ENCODE measurements at places on chromosomes 6 and 20.

DNA sequence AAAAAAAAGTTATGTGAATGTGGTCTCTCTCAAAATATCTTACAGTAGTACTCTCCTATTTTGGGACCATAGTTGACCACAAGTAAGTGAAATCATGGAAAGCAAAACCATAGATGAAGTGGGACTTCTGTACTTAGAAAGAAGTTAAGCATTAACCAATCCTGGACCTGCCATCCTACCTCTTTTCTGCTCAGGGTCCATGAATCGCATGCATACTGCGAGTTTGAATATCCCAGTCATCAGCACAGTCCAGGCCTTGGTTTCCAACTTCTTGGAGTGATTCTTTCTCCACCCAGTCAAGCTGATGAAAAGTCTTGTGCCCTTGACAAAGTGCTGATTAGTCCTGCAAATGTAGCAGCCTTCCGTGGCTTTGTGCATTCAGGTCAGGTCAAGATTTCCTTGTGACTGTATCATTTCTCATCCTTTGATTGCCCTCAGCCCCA lies 46.0 kb downstream of the RNF217 start:
- no peak for DNase-seq

DNA sequence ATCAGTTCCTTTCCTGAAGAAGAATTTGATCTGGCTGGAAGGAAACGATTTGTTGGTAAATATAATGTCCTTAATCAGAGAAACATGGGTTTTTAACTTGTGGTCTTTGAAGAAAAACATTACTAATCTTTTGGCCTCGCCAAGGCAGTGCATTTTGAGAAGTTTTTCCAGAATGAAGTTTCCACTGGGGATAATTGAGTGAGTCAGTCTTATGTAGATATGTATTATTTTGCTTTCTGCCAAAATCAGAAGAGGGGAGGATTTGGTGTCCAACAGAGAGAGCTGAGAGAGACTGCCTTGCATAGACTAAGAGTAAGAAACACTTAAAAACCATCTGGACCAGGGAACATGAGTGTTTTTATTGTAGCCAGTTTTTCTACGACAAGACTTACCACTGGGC lies 79.9 kb downstream of the FNDC1 start:
- DNase-seq = no peak

GRCh38 chr20:16316513-16316912 lies 256.7 kb downstream of the KIF16B start:
- DNase-seq = no peak

- no peak for DNase-seq
These were observed 2.2 kb upstream of the BTN3A2 start for GRCh38 chr6:26362836-26363220.

- DNase-seq = no peak
These were observed 41.9 kb downstream of the EDN3 start for GRCh38 chr20:59342023-59342957.

DNA sequence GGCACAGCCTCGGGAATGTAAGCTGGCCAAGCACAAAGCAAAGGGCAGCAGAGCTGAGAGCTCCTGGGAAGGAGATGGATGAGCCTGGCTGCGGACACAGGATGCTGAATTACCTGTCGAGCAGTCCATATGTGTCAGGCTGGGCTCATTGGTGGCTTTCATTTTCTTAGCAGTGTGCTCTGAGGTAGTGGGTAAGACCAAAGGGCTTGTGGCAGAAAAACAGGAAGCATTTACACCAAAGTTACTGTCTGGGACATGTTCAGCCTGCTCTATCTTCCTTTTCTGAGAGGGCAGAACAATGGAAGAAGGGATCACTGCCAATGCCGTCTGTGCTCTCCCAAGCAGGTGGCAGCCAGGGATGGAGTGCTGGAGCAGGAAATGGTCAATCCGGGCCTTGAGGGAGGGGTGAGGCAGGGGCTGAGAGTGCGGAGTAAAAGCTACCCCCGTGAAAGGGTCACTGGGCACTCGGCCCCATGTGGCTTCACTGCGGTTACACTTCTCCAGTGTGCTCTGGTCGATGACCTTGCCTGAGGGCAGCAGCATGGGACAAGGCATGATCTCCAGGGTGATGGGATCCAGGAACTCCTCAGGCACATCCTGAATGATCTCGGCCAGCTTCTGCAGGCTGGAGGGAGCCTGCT lies 36.9 kb upstream of the AVP start:
- no peak for DNase-seq

DNA sequence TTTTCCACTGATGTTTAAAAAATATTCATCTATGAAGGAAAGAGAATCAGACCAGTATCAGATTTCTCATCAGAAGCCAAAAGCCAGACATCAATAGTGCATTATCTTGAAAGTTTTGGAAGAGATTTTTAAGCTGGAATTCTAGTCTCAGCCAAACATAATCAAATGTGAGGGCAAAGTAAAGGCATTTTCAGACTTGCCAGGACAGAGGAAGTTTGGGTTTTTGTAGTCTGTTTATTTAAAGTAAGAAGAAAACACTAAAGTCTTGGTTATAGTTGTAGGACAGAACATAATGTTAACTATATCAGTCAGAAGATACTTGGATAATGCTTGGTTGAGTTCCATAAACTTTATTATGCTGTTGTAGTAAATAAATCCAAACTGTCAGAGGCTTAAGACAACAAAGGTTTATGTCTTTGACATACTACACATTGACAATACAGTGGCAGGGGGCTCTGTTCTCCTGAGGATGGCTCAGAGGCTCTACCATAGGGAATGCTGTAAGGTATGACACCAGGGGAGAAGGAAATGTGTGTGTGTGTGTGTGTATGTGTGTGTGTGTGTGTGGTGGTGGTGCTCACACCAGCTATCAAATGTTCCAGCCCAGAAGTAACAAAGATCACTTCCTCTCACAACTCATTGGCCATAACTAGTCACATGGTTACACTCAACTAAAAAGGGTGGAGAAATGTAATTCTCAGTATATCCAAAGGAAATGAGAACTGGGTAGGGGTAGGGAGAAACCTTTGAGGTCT lies 26.7 kb upstream of the YWHAB start:
- DNase-seq = no peak

GRCh38 chr6:106763361-106763760 lies 134.0 kb downstream of the QRSL1 start:
- DNase-seq = no peak

- DNase-seq = no peak
These were observed 175.1 kb upstream of the IMPG1 start for GRCh38 chr6:76247527-76247926.

- DNase-seq = no peak
These were observed 50.7 kb upstream of the TPD52L1 start for GRCh38 chr6:125102891-125103290.

DNA sequence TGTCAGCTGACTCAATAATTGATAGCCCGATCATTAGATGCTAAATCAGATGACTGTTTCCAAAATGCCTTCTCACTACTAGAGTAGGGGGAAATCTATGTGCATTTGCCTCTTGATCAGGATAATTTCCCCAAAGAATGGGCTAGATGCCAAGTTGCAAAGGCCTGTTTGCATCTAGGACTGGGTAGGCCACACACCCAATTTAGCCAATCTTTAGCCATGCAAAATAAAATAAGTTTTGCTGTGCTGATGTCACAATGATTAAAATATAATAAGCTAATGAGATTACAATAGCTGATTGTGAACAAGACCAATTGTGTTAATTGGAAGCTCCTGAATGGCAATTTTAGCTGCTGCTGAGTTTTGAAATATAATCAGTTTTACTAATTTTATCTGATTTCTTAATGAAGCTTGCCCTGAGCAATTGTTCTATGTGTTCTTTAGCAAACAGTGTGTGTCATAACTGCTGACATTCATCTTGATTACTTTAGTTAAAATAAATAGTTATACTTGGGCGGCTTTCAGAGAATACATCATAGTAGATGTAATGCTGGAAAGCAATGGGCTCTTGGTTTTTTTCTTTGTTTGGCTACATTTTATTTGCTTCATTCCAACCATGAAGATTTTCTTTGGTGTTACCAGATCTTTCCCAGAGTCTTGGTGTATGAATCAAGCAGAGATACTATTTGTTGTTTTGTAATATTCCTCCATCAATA lies 973.2 kb upstream of the SLC35B3 start:
- DNase-seq = no peak

DNA sequence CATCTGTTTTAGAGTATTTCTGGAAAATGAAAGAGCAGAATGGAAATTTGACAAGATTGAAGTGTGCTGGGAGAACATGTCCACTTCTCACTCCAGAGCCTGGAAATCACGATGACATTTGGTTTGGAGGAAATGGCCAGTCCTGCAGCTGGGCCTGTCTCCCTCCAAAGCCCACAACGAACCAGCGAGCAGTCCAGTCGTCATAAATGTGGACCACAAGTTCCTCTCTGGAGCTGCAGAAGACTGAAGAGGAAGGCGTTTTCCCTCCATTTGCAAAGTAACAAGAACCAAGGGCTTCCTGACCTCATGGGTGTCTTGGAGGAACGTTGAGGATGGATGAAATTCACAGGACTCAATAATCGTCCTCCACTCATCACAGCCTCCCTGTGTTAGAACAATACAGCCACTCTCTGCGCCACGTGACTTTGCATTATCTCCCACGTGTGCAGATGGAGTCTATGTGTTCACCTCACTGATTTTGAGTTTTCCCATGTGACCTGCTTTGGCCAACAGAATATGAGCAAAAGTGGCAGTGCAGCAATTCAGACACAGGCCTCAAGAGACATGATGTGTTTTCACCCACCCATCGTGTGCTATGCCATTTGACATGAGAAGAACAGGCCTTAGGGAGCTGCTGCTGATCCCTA lies 9.1 kb upstream of the SPATS1 start:
- DNase-seq = no peak

- no peak for DNase-seq
These were observed 117.0 kb downstream of the BMP5 start for GRCh38 chr6:55758156-55758937.

DNA sequence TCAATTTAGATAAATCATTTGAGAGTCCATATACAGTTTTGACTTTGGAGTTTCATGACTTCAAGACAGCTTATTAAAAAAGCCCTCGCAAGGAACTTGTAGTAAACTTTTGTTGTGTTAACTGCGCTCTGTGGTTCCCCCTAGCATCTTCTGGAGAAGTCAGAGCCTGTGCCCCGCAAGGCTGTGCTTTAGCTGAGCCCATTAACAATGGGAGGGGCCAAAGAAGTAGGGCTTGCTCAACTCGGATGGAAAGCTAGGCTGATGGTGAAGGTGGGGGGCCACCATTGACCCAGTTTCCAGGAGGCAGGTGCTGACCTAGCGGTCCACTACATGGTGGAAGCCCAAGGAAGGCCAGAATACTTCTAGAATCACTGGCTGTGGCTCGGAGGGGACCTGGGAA lies 29.3 kb upstream of the OVOL2 start:
- DNase-seq = no peak

- DNase-seq = no peak
These were observed 4.1 kb upstream of the TBC1D32 start for GRCh38 chr6:121338366-121338765.

GRCh38 chr6:21597801-21598673 lies 4.5 kb downstream of the SOX4 start:
- no peak for DNase-seq

DNA sequence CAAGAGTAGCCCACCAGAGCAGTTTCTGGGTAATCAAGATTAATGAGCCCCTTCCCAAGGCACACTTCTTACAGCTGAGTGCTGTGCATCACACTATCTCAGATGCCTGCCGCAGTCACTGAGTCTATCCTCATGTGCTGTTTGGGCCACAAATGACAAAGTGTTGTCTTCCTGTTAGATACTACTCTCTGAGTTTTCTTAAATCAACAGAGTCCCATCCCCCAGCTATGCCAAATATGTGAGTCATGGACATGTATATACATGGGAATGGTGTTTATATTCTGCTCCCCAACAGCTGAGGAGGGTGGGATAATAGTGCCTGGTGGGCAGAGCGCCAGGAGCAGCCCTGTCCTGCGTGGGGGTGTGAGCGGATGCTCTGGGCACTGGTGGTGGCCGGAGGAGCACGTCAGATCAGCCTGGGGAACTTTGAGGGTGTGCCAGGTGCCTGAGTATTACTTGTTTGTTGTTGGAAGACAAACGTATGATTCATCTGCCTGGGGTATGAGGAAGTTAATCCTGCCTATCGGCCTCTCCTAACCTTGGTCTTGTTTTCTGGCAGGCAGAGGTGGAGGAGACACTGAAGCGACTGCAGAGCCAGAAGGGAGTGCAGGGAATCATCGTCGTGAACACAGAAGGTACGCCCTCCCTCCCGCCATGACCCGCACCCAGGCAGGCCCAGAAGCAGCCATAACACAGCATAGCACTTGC lies 9.6 kb downstream of the DYNLRB1 start:
- DNase-seq = no peak

DNA sequence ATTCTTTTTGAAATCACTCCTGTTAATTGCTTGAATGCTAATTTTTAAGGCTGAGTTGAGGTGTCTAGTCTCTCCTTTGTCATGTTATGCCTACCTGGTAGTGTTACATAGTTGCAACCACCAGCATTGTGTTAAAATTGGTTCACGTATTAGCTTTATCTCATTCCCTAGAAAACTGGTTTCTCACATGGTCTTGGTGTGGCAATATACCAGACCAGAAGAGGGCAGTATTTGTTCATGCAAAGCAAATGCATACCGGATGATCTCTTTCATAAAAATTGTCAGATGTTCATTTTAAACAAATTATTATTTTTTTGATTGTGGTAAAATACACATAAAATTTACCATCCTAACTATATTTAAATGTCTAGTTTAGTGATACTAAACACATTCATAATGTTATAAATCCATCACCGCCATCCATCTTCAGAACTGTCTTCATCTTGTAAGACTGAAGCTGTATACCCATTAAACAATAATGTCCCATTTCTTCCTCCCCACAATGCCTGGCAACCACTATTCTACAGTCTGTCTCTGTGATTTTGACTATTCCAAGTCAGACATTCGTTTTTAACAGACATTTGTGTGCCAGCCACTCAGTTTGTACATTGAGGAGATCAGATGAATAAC lies 92.8 kb downstream of the ATRN start:
- DNase-seq = no peak

DNA sequence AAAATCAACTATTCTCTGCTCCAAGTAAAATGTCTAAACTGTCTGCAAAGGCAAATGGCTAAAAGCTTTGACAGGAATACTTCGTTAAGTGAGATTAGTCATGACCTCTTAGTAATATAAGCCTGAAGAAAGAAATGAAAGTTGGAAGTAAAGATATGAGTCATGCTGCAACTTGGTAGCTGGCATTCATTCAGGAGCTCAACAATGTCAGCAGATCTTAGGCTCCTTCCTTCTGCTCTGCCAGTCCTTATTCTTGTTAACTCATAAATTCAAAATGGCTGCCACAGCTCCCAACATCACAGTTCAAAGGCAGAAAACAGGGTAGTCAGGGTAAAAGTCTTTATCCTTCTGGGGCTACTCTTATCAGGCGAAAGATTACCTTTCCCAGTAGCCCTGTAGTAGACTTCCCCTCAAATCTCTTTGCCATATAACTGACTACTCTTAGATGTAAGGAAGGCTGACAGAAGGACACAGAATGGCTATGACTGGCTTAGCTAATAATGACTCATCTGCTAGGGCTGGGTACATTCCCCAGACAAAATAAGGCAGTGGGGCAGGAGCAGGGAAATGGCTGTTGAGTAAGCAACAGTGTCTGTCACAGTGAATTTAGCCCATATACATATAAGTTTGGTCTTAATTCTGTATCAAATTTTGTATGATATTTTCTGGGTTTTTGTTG lies 24.4 kb upstream of the C6orf62 start:
- peak; percentile 23 for DNase-seq

GRCh38 chr6:75409928-75410327 lies 83.7 kb downstream of the FILIP1 start:
- DNase-seq = no peak

- DNase-seq = no peak
These were observed 10.8 kb upstream of the MICAL1 start for GRCh38 chr6:109466212-109466923.

All from stimulated activated CD4-positive, alpha-beta T cell treated with anti-CD3 and anti-CD28 coated beads, Interleukin-12 subunit alpha, Interleukin-12 subunit beta, amount 100 ng/mL, for 24 hours (primary cell).